ENCODE measurements at places on chromosomes 7 and 10. TPM values are rescaled to one million over a fixed set of nuclear protein-coding genes. Genes with fewer than 3 reads are reported as not detected.

DNA sequence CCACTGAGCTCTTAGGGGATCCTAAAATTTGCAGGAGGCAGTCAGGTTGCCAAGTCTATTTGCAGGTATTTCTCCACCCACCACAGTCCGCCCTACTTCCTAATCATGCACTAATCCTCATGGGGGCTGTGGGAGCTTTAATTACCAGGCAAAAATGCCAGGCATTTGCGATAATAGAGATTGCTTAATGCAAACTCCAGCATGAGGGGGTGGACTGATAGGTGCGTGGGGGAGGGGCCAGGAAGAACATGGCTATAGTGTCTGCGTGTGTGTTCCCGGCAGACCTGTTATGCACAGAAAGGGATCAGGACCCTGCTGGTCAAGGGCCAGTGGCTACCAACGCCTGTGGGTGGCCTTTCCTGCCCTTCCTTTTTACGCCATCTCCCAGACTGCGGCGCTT lies 15.6 kb upstream of the AQP1 start:
- H3K4me3 ChIP-seq = no peak overlapping the region
- H3K27me3 ChIP-seq = no peaks in the 10 kb centered on the region
- no peak for DNase-seq
- H3K4me1 ChIP-seq = peaks cover 18% of the 10 kb centered on the region

Gene SYT15
- total RNA-seq = 0.60 TPM

DNA sequence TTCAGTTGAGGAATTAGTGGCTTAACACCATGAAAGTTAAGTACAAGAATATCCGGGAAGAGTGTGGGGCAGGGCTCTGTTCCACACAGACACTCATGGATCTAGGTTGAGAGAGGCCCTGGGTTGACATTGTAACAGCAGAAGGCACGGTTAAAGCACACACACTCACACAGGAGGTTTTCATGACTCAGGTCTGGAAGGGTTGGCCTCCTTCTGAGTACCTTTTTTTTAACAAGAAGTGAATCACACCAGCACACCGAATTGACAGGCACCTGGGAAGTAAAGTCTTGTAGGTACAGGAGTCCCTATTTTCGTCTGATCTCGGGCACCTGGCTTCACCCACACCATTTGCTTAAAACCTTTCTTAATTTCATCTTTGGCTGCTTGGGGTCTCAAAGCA lies 509.4 kb upstream of the ADARB2 start:
- no peaks in the 10 kb centered on the region for H3K36me3 ChIP-seq
- H3K4me3 ChIP-seq = no peak overlapping the region
- no peak overlapping the region for H3K27ac ChIP-seq
- no peaks in the 10 kb centered on the region for H3K27me3 ChIP-seq
- no peaks in the 10 kb centered on the region for H3K4me1 ChIP-seq
- DNase-seq = no peak

Gene VTI1A
- total RNA-seq = 61.2 TPM

- no peaks in the 10 kb centered on the region for H3K27me3 ChIP-seq
- H3K4me3 ChIP-seq = no peak overlapping the region
- H3K36me3 ChIP-seq = no peaks in the 10 kb centered on the region
- H3K4me1 ChIP-seq = peaks cover 22% of the 10 kb centered on the region
Measured at GRCh38 chr10:97047788-97048187, 138.0 kb downstream of the SLIT1 start.

Gene LIPK
- total RNA-seq = not detected

All from Karpas-422 (cell line).